ENCODE measurements at places on chromosomes 16 and 17.

DNA sequence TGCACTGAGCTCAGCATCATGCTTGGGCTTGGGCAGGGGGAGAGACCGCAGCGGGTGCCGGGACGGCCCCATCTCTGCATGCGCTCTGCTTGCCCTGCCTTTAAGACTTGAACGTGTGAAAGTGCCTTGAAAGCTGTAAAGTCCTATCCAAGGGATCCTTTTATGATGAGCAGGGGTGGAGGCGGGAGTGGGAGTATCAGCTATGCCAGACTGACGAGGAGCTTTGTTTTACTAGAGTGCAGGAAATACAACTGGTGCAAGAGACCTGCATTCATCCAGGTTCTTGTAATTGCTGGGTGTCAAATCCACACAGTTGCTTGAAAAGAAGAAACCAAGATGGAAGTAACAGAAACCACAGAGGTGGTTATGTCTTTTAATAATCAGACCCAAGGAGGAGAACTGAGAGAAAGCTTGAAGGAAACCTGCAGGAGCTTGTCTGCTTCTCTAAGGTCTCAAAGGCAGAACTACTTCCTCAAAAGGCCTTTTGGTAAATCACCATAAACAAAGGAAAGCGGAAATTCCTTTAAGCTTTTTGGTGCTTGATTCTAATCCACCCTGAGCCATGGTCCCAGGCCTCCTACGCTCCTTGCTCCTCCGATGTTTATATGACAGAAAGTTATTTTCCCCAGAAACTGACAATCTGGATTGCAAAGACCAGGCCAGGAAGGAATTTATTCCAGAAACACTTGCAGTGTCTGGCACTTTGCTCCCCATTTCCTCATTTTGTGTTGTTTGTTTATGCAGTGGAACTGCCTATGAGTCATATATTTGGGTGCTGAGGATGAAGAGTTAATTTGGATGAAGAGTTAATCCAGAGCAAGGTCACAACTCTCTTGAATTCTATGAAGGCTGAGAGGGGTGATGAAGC is 51.3 kb upstream of the FBXO47 start:
- DNase-seq: no peak

DNA sequence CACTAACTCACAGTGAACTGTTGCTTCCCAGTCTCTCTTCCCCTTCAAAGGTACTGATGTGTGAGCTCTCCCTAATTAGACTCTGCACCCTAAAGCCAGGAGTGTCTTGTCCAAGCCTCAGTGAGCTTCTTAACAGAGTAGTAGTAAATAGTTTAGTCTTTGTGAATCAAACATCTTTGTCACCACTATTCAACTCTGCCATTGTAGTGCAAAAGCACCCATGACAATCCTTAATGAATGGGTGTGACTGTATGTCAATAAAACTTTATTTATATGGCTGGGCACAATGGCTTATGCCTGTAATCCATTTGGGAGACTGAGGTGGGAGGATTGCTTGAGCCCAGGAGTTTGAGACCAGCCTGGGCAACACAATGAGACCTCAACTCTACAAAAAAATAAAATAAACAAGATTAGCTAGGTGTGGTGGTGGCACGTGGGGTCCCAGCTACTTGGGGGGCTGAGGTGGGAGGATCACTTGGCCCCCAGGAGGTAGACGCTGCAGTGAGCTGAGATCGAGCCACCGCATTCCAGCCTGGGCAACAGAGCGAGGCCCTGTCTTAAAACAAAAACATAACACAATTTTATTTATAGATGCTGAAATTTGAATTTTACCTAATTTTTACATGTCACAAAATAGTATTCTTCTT is 45.5 kb upstream of the TNRC6A start:
- DNase-seq: no peak

DNA sequence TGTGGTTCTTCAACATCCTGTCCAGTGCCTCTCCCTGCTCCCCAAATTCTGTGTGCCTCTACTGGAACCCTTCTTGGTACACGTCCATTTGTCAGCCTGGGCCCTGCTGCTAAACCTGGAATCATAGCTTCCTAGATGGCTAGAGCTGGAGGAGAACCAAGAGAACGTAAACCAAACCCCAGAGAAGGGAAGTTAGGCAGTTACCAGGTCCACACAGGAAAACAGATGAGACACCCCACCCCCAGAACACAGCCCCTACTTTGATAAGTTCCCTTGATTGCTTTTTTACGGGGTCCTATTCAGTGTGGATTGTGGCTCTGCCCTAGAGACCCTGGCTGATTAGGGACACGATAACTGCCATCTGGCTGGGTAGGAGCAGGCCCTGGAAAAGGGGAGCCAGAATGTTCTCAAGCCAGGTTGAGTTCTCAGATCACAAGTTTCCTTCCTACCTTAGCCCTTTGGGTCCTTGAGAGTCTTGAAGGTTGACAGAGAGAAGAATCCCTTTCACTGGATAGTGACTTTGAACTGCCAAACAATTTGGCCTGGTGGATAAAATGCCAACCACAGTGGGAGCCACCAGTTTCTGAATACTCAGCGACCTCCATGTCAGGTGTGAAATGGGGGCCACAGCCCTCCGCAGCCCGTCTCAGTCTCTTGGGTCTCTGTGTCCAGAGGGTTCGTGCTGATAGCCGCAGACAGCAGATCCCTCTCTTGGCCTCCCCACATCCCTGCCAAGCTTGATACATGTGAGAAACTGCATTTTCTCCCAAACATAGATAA is 7.9 kb downstream of the TBX4 start:
- no peak for DNase-seq

DNA sequence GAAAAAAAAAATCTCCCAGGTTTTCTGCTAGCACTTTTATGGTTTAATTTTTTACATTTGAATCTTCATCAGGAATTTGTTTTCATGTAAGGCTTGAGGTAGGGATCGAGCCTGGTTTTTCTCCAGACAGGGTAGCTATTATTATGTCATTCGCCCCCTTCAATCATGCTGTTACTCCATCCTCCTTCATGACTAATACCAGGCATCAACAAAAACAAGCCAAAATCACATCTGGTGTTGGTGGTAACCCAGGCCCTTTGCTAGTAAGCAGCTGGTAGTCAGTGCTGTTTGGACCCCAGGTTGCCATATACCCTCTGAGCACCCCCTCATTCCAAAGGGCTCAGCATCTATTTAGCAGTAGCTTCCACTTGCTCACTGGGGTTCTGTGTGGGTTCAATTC is 29.5 kb downstream of the DRC3 start:
- DNase-seq: no peak

DNA sequence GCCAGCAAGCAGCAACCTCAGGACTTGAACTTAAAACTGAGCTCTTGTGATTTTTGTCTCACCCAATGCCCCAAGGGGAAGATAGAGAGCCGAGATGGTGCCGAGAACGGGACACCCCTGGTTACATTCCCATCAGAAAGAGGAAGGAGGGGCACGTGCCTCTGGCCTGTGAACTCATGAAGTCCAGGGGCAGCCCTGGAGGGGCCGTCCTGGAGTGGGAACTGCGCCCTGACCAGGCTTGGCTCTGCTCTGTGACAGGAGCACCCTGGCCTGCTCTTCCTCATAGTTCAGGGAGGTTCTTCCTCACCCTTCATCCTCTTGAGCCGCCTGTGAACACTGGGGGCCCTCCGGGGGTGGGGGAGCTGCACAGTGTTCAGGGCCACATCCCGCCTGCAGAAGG is 130.3 kb upstream of the FOXF1 start:
- DNase-seq: no peak

DNA sequence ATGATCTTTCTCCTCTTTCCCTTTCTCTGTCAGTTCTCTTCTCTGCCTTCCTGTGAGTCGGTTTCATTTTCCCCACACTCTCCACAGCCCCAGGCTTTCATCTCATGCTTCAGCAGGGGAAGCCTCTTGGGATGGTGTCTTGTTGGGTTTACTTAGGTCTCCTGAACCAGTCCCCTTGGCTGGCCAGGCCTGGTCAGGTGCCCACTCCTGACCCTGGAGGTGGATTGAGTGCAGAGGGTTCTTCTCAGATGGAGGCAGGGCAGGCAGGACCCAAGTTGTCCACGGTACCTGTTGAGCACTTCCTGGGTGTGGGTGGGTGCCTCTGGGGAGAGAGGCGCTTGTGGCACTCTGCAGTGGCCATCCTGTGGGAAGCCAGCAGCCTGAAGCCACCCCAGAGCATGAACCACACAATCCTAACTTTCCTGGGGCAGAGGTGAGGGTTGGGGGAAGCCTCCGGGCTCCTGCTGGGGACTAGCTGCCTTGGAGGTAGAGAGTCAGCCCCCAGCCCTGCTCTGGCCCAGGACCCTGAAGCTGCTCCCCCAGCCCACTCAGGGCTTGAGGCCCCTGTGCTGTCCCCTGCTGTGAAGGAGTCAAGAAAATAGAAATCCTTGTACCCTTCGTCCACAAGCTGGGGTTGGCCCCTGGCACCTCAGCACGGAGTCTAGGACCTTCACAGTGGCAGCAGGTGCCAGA is 2.0 kb upstream of the RAP1GAP2 start:
- peak; percentile 40 for DNase-seq

- DNase-seq: no peak
Measured at GRCh38 chr16:53771655-53772497, 67.9 kb downstream of the FTO start.

GRCh38 chr16:81140930-81141780 is 45.0 kb upstream of the GCSH start:
- DNase-seq: no peak

DNA sequence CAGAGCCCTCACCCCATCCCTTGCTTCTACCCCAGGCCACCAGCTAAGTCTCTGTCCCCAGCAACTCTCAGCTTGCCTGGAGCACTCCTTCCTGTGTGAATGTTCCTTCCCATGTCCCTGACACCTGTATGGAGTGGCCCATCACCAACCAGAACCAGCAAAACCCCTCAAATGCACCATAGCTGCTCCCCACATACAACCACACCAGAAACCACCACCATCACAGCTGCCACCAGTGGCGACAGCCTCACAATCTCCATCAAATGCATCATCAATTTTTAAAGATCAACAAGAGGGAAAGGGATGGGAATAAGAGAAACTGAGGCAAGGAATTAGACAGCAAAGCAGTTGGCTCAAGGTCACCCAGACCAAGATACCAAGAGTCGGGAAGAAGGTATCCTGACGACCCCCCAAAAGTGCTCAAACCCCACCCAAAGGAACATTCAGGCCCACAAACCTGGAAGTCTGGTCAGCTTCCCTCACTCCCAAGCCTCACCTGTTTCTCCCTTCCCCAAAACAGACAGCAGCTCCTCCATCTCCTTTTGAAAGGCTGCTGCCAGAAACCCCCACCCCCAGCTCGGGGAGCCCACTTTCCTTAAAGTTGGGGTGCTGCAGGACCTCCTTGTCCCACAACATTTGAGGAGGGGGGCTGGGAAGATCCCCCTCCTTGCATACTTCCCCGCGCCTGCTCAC is 1.8 kb downstream of the SRCIN1 start:
- DNase-seq: no peak

GRCh38 chr17:49969134-49969759 is at the start of gene DLX4:
DLX4 (plus strand) TSS chr17:49969190; CDS start chr17:49969469, 279 bp downstream.
- DNase-seq: no peak

- no peak for DNase-seq
Measured at GRCh38 chr17:15392326-15392741, 50.9 kb upstream of the TEKT3 start.

GRCh38 chr16:12708266-12708665 is 95.4 kb downstream of the CPPED1 start:
- DNase-seq: no peak

DNA sequence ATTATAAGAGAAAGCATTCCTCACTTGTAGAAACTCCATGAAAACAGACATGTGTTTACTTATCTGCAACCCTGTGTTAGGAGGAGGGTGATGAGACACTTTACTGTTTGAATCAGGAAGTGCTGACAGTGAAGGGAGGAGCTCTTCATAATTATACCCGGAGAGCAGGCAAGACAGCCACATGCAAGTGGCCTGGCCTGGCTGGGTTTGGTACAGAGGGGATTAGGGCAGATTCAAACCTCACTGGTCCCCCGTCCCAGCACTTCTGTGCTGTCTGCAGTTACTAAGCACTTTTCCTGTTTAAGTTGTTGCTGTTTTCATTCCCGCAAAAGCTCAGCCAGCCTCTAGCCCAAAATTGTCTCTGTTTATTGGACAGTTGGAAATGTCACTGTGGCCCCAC is 78.5 kb downstream of the WWOX start:
- no peak for DNase-seq

- no peak for DNase-seq
Measured at GRCh38 chr17:16258901-16259300, 41.9 kb downstream of the PIGL start.

- no peak for DNase-seq
Measured at GRCh38 chr16:58346831-58347371, 45.4 kb upstream of the GINS3 start.

GRCh38 chr16:84764970-84765369 is 54.8 kb upstream of the CRISPLD2 start:
- DNase-seq: no peak

All from bone marrow (tissue), 2 donors.